ENCODE measurements at places on chromosomes 1 and 21.

GRCh38 chr1:3680488-3681230 is 28.3 kb downstream of the TP73 start:
- no peak for DNase-seq

DNA sequence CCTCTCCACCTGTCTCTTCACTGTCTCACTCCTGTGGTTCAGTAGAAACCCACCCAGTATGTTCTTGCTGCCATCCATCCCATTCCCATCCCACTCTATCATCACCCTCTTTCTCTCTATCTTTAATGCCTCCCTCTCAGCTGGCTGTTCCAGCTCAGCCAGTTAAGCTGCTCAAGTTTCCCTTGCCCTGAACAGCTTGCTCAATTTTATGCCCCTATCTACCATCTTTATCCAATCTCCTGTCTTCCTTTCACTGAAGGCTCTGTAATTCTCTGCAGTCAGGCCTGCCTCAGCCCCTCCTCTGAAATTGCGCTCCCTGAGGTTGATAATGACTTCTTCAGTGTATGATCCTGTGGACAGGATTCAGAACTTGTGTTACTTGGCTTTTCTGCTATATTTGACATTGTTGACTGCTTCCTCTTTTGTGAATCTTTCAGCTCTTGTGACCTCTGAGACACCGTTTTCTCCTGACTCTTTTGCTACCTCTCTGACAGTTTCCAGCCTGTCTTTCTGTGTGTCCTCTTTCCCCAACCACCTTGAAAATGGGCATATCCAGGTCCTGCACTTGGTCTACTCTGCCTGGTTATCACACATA is 13.9 kb upstream of the BCAR3 start:
- DNase-seq = no peak

- DNase-seq = no peak
These were observed 95.6 kb downstream of the OLFML2B start for GRCh38 chr1:161928056-161928455.

- no peak for DNase-seq
These were observed 320.2 kb downstream of the PTPRC start for GRCh38 chr1:198959032-198959431.

DNA sequence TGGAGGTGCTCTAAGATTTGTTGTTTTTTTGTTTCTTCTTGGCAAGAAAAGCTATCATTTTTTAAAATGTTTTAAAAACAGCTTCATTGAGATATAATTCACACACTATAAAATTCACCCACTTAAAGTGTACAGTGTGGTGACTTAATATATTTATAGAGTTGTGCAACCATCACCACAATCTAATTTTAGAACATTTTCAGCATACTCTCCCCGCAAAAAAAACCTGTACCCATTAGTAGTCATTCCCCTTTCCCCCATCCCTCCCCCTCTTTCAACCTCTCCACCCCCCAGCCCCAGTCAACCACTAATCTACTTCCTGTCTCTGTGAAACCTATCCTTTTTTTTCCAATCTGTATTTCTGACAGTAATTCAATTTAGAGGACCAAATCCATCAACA is 30.6 kb downstream of the ZC3H11B start:
- no peak for DNase-seq

- no peak for DNase-seq
These were observed 429 bp upstream of the DPH2 start for GRCh38 chr1:43969416-43969745.

GRCh38 chr1:207244409-207244801 is 77.1 kb upstream of the CD55 start:
- DNase-seq = no peak

DNA sequence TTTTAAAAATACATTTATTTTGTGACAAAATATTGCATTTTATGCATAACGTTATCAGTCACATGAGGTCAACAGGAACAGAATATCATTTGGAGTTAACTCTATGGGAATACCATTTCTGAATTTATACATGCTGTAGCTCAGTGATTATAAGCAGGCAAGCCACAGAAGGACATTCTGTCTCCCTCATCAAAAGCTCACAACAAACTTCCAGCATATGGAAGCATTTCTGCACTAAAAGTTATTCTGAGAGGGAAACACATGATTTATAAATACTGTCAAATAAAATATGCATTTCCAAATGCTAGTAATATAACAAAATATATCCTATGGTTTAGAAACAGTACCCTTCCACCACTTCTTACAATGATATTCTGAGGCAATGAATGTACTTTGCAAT is 854.1 kb upstream of the B3GALT2 start:
- no peak for DNase-seq

DNA sequence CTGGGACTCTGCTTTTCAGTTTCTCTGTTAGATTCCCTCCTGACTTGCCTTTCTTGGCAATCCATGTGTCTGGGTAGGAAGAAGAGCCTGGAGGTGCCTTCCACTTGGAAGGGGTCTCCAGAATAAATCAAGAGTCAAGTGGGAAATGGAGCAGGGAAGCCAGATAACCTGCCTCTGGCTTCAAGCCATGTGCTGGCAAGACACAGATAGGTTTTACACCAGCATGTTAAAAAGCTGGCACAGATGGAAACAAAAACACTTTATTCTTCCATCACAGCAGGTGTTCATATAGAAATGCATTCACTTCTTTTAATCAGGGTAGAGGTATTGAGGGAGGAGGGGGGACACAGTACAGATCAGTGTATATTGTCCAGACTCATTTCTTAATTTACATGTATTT is 356.9 kb upstream of the RUNX1 start:
- DNase-seq = no peak

GRCh38 chr21:14875704-14876523 is 188.9 kb downstream of the NRIP1 start:
- no peak for DNase-seq

DNA sequence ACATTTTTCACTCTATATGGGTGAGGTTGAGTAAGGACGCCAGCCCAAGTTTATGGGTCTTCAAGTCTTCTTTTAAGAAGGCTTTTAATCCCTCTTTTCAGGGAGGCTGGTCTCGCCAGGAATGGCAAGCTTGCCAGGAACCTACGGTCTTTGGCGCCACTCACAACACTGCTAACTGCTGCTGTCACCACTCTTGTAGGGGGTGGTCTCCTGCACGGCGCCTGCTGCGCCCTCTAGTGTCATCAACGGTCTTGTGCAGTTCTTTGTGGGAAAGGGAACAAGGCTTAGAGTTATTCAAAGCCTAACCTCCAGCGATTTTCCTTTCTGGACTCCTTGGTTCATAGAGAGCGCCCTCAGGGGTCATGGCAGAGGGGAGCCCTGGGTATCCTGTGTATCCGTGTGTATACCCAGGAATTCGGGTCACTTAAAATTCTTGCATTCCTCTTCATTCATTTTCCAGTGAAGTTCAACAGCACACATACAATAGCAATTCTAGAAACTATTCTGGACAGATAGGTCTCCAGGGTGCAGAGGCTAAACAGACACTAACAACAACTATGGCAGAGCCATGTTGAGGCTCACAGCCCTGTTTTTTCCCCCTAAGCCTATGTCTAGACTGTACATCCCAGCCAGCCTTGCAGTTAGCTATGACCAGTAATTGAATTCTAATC is 392.8 kb upstream of the CAMK1G start:
- DNase-seq = peak; percentile 62

DNA sequence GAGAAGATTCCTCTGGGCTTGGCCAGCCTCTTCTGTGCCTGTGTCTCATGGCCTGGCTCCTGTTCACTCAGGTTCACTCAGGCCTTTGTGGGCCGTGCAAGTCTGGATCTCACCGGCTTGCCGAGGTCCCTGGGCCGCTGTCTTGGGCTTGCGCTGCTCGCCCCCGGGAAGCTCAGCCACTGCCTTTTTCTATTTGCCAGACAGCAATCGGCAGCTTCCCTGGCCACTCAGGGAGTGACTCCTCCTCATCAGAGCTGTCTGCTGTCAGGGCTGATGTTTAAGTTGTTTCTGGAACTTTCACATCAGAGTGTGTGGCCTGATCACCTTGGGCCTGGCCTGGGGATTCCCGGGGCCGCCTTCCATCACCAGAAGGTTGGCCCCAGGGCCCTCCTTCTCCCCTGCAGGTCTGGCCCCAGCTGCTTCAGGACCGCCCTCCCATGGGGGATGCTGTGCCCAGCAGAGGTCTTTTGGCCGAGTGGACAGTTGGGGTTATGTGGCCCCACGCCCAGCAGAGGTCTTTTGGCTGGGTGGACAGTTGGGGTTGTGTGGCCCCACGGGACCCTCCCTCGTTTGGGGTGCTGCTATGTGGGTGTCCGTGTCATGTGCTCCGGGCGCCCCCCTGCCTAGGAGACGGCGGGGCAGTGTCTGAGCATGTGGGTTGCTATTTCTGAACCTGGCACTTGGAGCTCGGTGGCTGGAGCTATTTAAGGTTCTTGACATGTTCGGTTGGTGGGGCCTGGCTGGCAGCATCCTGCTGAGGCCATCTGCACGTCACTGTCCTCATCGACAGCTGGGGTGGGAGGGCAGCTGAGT is 12.5 kb downstream of the SLX9 start:
- DNase-seq = no peak

DNA sequence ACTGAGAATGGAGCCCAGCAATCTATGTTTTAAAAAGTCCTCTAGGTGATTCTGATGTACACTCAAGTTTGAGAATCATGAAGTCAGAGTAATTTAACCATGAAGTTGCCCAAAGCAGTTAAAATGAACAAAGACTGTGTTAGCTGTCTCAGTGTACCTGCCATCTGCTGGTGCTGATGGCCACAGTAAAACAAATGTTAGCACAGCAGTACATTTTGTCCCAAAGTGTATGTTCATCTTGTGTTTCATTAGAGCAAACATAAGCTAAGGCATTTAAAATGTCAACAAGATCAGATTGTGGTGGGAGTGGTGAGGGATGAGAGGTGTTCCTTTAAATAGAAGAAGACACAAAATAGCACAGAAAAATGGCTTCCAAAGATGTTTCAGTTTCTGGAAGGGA is 31.1 kb downstream of the FYB2 start:
- peak; percentile 8 for DNase-seq

- no peak for DNase-seq
These were observed 65.8 kb downstream of the MEGF6 start for GRCh38 chr1:3545363-3546047.

DNA sequence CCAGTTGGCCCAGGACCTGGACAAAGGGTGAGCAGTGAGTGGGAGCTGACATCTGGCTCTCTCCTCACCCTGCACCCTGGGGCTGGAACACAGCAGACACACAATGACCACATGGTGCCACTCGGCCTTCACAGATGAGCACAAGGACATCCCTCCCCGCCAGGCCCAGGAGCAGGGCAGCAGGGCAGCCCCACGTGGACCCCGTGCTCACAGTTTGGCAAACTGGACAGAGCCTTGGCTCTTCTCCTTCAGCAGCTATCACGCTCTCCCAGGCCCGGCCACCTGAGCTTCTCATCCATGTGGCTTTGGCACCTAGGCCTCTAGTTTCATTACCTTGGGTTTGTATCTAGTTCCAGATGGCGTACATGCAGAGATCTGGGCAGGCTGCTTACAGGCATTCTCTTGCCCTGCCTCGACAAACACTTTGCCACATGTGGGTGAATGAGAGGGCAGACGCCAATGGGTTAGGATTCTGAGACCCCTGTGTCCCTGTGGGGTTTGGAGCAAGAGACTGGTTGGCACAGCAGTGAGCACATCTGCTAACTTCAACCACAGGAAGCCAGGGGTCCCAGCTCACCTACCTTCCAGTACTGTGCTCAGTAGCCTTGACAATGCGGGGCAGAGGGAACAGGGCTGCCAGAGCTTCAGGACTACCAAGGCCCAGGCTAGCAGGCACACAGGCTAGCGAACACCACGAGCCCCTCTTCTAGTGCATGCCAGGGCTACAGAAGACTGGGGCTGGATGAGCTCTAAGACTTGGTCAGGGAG is 3.4 kb upstream of the PTPRF start:
- no peak for DNase-seq

DNA sequence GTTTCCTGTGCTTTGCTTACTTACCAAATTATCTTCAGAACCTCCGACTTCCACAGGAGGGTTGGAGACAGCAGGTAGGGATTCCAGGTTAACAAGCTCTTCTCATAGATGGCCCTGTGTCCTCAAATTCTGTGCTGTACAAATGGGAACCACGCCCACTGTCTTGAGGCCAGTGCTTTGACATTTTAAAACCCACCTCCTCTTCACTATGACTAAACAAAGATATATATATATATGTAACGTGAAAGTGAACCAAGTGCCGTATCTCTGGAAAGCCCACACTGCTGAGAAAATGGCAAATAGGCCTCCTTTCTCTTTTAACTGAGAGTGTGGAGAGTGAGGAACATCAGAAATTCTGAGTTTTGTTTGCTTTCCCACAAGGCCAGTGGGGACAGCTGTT is 99.6 kb downstream of the ZBTB18 start:
- no peak for DNase-seq

DNA sequence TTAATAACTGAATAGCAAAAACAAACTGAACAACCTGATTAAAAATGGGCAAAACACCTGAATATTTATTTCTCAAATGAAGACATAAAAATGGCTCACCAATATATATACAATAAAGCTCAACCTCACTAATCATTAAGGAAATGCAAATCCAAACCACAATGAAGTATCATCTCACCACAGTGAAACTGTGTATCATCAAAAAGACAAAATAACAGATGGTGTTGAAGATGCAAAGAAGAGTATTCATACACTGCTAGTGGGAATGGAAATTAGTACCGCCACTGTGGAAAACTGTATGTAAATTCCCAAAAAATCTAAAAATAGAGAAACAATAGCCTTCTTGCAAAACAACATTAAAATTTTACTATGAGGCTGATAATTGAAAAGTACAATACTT is 1660.1 kb upstream of the B3GALT2 start:
- no peak for DNase-seq

DNA sequence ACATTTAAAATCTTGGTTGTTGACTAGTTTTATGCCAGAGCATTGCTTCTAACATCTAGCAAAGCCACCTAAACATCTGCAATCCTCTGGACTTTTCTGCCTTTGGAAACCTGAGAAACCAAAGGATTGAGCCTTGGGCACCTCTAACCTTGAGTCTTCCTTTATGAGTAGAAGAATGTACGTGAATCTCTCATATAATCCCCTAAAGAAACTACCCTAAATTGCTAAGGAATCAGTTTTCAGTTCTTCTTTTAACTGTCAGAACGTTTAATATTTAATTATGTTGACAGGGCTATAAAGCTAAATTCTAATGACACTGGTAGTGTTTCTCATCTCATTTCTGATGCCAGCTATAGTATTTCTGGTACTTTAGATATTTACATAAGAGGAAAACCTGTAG is 997.3 kb downstream of the AMY1C start:
- no peak for DNase-seq

- peak; percentile 23 for DNase-seq
These were observed 733 bp downstream of the KDM5B start for GRCh38 chr1:202807451-202807925.

Measured in Ammon's horn (tissue), 1 donor.